CD4-positive, alpha-beta T cell (primary cell): ENCODE measurements at places on chromosomes 11 and 22. TPM values are rescaled to one million over a fixed set of nuclear protein-coding genes. Genes with fewer than 3 reads are reported as not detected.

GRCh38 chr11:45892856-45893255 is 7.4 kb downstream of the MAPK8IP1 start:
- no peak for DNase-seq

DNA sequence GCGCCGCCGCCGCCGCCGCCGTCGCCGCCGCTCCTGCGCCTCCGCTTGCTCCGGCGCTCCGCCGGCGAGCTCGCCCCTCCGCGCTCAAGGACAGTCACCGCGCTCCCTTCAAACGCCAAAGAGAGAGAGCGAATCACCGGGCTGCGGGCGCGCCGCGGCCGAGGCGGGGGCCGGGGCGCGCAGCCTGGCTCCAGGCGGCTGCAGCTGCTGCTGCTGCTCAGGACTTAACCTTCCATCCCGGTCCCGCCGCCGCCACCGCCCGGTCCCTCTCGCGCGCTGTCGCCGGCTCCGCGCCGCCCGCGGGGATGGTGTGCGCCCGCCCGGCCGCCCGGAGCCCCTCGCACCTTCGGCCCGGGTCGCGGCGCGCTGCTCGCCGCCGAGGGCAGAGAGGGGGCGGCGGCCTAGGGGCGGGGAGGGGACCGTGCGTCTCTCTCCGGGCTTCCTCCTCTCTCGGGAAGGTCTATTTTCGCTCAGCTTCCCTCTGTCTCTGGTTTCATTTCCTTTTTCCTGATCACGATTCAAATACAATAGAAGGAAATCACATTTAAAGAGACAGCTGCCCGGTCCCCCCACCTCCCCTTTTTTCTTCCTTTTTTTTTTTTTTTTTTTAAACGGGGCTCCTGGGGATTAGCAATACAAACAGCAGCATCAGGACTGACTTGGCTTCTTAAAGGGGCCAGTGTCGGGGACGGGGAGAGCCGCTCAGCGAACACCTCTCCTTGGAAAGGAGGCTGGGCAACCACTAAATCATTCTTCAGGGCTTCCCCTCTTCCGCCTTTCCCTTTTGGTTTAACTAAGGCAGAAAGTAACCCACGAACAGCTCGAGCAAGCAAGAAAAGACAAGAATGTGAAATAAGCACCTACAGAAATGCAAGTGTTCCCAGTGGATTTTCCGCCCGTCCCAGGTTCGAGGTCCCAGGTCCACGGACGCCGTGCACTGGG is 22.1 kb downstream of the LMO2 start:
- peak; percentile 57 for DNase-seq

DNA sequence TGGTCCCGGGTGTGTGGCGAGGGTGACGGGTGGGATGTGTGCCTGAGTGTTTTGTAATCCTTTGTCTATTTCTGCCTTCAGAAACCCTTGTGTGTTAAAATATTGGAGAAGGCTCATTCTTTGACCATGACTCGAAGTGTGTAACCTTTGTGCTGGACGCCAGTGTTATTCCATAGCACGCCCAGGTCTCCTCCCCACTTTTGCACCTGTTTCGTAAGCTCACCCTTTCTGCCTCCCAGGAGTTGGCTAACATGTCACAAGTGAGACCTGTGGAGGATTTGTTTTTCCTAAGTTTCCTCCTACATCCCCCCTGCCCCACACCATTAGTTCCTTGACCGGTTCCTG is 382 bp downstream of the C11orf54 start:
- no peak for DNase-seq

DNA sequence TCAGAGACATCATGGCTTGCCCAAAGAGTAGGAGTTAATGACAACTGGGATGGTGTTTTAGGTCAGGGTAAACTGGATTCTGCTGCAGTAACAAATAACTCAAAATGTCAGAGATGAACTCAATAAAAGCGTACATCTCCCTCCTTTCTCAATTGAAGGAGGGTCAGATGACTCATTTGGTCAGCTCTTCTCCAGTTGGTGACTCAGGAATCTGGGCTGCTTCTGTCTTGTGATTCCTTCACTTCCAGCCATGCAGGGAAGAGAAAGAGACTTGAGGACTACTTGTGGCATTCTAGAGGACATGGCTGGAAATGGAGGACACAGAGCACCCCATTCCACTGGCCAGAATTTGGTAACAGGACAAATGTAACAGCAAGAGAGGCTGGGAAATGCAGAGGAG is 3.2 kb upstream of the SYT13 start:
- no peak for DNase-seq

DNA sequence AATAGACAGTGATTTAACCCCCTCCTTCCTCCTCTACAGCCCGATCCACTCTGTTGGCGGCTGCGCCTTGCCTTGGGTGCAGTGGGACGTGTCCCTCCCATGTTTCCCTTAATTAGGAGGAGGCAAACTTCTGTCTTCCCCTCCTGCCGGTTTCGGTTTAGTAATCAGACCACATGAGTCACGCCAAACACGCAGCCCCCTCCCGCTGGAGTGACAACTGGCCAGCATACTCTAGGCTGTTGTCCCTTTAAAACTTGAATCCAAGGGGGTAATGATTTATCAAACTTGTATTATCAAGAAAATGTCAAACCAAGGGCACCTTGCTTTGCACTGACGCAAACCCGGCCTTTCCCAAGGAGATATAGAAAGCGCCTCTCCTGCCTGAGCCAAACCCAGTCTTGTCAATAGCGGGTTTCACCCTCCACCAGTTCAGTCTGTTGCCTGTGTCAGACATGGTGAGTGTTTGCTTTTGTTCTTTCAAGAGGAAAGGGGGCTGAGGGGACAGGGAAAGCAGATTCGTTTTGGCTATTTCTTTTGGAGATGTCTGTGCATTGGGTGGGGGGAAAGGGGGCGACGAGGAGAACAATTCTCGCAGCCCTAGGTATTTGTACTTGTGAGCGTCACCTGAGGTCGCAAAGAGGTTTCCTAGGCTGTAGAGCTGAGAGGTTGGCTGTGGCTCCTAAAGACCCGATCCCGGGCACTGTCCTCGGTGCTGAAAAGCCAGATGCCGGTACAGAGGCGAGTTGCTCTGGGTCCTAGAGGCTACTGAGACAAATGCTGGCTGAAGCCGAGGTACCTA is at the start of gene SLC6A5:
TSS of gene SLC6A5 (plus strand) at position 388 of the 799 bp plus-strand sequence. CDS start at position 453, 65 bp downstream.
- no peak for DNase-seq

GRCh38 chr11:33448461-33449130 is 191.4 kb downstream of the HIPK3 start:
- no peak for DNase-seq

DNA sequence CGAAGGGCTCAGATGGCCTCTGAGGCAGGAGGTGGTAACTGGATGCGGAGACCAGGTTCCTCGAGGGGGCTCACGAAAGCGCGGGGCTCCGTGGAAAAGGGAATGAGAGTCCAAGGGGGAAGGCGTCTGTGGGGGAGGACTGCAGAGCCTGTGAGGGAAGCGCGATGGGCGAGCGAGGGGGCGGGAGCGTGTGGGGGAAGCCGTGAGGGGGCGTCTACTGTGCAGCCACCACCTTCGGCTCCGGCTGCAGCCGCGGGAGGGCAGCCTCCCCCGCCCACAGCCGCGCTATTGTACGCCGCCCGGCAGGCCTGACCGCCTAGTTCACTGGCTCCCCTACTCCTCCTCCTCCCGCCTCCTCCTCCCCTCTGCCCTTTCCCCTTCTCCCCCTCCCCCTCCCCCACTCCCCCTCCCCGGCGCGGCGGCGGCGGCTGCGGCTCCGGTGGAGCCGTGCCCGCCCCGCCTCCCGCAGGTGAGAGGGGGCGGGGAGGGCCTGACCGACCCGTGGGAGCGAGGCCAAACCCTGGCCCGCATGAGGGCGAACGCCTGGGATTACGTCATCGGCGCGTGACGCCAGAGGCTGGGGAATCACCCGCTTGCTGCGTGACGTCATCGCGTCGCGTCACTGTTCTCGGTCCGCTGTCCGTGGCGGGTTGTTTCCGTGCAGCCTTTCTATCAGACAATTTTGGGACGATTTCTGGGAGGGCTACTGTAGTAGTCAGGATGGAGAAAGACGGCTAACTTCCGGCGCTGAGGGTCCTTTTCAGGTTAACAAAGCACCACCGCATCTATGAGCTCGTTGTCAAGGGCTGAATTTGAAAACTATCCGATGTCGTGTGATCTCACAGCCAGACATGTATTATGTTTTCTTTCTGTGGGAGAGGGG is at the start of gene PAK1:
TSS of gene PAK1 (minus strand) at position 294 of the 883 bp plus-strand sequence. CDS start 81,574 bp downstream, outside the sequence.
- DNase-seq: peak; percentile 94

GRCh38 chr22:40076702-40077645 is 82.2 kb downstream of the FAM83F start:
- no peak for DNase-seq

DNA sequence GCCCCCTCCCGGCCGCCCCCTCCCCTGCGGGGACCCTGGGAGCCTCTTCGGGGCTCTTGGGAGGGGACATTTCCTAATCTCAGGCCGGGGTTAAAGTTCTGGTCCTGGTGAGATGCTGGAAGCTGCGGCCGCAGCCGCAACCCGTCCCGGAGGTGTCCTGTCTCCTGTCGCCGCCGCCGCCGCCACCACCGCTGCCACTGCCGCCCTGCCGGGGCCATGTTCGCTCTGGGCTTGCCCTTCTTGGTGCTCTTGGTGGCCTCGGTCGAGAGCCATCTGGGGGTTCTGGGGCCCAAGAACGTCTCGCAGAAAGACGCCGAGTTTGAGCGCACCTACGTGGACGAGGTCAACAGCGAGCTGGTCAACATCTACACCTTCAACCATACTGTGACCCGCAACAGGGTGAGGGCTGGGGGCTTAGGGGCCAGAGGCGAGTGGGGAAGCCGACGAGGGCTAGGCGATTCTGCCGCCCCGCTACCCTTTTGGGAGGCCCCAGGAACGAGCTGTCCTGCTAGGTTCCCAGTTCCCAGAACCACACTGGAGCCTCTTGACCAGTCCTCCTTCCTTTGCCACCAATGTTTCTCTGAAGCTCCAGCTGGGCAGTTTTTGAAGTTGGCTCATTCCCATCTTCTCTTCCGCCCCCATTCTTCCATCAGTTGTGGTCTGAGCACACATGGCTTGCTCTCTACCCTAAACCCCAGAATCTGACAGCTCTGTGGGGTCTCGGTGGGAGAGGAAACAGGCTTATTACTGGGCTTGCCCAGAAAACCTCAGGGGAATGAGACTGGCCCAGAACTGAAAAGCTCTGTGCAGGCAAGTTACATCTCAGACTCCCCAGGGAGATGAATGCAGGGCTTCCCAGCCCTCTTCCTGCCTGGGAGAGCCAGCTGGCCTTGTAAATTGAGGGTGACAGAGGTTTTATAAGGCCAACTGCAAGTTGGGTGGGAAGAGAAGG is 781 bp downstream of the SIDT2 start:
- DNase-seq: peak; percentile 65

DNA sequence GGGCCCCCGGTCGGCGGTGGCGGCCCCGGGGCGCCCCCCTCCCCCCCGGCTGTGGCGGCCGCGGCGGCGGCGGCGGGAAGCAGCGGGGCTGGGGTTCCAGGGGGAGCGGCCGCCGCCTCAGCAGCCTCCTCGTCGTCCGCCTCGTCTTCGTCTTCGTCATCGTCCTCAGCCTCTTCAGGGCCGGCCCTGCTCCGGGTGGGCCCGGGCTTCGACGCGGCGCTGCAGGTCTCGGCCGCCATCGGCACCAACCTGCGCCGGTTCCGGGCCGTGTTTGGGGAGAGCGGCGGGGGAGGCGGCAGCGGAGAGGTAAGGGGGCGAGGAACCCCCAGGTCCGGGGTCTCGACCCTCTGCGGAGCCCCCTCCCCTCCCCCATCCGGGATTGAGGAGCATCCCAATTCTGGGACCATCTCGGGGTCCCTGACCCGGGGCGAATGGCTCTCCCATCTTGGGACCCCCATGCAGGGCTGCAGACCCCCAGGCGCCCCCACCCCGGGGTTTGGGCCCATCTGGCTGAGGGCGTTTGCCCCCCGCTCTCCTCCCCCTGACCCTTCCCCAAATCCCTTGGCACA is 431 bp downstream of the KMT2A start:
- peak; percentile 38 for DNase-seq

GRCh38 chr11:36620246-36620645 is 22.2 kb upstream of the RAG2 start:
- DNase-seq: no peak

DNA sequence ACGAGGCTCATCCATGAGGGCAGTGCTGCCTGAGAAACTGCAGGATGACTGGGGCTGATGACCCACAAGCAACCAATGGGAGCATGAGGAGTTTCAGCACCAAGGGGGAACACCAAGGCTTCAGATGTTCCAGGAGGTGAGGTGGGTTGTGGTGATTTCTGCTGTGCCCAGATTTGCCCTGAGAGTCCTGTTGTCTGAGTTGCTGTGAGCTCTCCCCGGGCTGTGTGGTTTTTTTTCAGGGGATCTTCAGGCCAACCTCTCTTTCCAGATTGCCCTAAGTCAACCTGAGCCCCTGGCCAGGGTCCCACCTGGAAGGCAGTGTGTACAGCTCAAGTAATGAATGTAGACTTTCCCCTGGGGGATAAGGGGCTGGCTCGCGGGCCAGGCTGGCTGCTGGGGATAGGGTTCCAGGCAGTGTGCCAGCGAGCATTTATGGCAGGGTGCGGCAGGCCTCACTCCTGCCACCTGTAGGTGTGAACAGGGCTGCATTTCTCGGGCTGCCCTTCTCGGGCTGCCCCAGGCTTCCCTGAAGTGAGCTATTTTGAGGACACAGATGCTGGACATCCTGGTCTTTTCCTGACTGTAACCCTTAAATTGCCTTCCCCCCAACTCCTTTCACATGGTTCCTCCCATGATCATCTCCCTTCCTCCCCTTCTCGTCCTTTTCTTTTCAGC is 9.8 kb downstream of the SLC22A6 start:
- no peak for DNase-seq

DNA sequence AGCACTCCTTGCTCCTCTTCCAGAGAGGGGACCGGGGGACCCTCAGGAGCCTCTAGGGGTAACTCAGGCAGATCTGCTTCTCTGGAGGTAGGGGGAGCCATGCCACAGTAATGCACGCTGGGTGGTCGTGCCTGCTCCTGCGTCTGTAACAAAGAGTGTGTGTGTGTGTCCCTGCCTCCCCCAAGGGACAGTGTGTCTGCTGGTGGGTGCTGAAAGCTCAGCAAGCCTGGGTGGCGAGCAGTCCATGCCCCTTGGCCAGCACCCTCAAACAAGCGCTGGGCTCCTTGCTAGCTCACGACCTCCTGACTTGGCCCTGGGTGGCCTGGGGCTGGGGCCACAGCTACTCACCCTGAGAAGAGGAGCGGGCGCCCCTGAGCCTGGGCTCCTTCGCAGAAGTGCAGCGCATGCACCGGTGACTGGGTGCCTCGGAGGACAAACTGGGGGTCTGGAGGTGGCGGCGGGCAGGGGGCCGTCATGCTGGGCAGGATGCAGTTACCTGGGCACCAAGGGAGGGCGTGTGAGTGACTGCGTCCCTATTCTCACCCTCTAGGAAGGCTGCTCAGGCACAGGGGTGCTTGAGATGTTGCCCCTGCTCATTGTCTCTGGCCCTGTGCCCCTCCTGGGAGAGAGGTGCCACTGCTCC is 33.7 kb downstream of the GNB1L start:
- no peak for DNase-seq

GRCh38 chr11:109939166-109939810 is 153.9 kb upstream of the ZC3H12C start:
- no peak for DNase-seq

OR4D5 gene
- not detected for total RNA-seq

GAS2 gene
- 2.2 TPM for total RNA-seq
